IPS-NIHi11 (cell line): ENCODE measurements at places on chromosomes 4 and X.

DNA sequence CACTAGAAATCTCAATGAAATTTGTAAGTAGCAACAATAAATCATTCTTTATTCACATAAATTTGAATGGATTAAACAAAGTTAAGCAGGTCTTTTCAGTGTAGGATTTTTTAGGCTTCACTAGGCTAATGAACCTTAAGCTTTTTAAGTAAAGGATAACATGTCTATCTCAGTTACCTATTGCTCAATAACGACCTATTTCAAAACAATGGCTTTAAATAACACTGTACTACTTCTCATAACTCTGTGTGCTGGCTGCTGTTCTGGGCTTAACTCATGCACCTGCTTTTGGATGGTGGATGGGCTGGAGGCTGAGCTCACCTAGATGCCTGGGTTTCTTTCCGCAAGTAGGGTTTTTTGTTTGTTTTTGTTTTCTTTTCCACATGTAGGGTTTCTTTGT is 495.0 kb upstream of the SLIT2 start:
- no peak for DNase-seq

DNA sequence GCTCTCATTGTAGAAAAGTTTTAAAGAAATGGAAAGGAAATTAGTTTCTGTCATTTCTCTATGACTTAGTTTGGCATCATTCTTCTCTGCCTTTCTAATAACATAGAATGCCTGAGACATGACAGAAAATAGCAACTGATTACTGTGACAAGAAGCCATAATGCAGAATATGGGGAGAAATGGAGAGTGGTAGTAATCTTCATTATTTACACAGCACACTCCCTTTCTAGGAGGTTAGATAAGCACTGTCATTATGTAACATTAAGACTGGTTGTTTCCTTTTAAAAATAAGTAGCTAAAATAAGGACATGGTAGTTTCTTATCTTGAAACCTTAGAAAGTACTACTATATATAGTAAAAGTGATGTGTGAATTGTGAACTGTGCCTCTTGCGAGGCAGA is 1227.9 kb upstream of the PABPC4L start:
- no peak for DNase-seq

- no peak for DNase-seq
These were observed 1071.0 kb downstream of the ADGRL3 start for GRCh38 chr4:62271107-62271506.

- DNase-seq, result peak; percentile 31
These were observed 485 bp downstream of the AADAT start for GRCh38 chr4:170089274-170089667.

GRCh38 chr4:111020961-111021360 is 398.1 kb upstream of the PITX2 start:
- DNase-seq, result no peak

DNA sequence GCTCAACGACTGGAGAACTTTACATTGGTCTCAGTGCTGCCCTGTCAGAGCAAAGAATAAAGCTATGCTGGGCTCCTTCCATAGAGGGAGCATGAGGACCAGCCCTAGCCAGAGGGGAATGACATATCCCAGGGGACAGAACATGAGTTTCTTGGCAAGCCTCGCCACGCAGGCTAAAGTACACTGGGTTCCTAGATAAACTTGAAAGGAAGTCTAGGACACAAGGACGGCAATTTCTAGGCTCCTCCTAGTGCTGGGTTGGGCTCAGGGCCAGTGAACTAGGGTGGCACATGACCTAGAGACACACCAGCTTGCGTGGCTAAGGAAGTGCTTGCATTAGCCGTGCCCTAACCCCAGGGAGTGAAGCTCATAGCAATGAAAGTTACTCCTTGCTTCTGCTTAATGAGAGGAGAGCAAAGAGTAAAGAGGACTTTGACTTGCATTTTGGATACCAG is 141.0 kb downstream of the MAB21L2 start:
- no peak for DNase-seq

DNA sequence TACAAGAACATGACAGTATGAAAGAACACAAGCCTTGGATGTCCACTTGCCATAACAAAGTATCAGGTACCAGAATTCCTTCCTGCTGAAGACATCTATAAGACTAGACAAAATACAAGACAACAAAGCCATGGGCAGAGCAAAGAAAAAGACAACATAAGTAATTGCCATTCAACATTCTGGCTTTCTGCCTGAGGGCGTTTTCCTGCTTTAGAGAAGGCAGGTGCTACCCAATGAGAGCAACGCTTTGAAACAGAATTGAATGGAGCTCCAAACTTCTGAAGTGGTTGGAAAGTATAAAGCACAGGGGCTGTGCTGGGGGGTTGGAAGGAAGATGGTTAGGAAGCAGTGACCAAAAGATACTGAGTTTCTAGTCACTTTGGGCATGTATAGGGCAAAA is 30.1 kb downstream of the PDE5A start:
- DNase-seq, result no peak

DNA sequence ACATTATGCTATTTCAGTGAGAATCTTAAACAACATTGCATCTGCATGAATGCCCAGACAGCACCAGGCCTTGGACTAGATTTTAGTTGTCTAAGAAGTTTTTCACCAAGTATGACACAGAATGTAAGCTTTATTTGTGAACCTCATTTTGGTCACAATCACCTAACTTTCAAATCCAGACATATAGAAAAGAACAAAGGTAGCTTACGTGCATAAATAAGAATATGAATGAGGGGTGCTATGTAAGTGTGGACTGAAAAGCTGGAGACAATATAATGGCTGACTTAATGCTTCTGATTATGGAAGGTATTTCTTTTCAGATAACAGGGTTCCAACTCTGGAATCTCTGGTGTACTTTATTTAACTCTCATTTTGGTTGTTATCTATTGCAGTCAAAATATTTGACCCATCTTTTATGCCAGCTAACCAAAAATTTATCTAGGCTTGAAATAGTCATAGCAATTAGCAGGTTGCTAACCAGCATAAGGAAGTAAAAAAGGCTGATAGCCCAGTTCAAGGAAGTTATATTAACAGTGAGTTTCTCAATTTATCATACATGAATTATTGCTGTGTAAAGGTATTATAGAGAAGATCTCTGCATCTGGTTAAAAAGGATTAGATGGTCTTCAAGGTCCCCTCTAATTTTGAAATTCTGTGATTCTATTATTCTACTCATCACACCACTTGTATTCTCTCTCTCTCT is 36.5 kb downstream of the SLC7A11 start:
- DNase-seq, result no peak

GRCh38 chr4:143109376-143109775 is 75.3 kb upstream of the USP38 start:
- no peak for DNase-seq

DNA sequence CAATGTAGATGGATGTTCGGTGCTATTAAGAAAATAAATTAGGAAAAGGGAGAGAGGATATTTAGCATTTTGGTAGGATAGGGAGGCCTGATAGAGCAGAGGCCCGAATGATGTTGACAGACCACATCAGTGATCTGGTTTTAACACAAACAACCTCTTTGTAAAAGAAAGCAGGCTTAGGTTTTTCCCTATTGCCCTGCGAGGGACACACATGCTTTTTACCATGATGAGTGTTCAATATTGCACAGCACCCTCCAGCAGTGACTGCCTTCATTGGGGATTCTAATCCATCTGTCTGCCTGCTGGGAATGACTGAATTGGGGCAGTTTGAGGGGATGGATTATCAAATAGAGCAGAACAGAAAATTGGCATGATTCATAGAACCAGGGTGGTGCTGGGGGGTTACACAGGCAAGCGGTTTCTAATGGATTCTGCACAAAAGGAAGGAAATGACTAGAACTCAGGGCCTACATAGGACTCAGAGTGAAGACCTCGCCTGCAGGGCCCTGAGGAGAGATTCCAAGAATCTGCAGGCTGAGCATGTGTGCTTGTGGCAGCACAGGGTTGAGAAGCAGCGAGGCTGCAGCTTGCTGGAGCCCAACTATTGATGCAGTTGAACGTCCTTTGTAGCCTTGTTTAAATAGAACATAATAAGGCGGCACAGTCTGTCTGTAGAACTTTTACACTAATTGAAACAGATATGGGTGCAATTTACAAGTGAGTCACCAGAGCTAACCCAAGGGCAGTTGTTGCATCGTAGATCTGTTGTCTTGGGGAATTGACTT is 58.0 kb downstream of the RHOH start:
- DNase-seq, result no peak

DNA sequence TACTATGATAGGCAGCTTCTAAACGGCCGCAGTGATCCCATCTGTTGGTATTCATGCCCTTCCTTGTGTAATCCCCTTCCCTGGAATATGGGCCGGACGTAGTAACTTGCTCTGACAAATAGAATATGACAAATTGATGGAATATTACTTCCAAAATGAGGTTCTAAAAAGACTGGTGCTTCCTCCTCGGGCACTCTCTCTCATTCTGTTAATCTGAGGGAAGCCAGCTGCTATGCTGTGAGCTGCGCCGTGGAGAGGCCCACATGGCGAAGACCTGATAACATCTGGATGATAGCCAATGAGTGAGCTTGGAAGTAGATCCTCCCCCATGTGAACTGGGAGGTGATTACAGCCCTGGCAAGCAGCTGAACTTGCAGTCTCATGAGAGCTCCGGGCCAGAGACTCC is 27.2 kb upstream of the SLC25A4 start:
- DNase-seq, result peak; percentile 73

DNA sequence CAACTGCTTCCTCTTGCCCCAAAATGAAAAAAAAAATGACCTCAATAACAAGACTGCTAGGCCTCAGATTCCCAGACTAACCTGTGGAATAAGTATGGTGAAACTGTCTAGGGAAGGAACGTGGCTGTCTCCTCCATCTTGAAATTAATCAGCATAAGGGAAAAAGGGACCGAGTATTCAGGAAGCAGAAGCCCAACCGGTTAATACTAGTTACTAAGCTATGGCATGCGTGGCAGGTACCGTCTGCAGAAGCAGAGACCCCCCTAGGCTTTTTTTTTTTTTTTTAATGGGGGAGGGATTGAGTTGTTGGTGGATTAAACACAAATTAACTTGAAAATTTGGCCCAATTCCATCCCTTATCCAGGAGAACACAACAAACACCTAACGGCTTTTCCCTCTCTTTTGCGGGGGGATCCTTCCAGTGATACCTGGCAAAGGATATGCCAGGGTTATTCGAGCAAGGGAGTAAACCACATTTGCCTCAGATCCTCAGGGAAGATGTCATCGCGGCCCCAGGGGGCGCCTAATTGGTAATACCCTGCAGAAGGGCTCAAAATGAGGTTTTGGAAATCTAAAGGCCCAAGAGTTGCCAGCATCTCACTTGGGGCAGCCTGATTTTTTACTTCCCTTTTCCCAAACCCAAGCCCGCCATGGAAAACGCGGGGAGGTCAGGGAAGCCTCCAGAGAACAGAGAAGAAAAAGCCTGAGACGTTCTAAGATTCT is 893 bp downstream of the RLIM start:
- DNase-seq, result peak; percentile 6

DNA sequence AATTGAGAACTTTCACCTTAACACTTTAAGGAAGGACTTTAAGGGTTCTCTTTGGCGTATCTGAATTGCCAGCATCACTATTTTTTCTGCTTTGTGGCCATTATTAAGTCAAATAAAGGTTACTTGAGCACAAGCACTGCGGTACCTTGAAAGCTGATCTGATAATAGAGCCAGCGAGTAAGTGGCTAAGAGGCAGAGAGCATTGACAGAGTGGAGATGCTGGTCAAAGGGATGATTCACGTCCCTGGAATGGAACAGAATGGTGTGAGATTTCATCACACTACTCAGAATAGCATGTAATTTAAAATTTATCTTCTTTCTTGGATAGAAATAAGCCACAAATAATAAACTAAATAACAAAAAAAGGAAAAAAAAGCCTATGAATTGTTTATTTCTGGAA is 57.1 kb upstream of the NPFFR2 start:
- DNase-seq, result no peak

DNA sequence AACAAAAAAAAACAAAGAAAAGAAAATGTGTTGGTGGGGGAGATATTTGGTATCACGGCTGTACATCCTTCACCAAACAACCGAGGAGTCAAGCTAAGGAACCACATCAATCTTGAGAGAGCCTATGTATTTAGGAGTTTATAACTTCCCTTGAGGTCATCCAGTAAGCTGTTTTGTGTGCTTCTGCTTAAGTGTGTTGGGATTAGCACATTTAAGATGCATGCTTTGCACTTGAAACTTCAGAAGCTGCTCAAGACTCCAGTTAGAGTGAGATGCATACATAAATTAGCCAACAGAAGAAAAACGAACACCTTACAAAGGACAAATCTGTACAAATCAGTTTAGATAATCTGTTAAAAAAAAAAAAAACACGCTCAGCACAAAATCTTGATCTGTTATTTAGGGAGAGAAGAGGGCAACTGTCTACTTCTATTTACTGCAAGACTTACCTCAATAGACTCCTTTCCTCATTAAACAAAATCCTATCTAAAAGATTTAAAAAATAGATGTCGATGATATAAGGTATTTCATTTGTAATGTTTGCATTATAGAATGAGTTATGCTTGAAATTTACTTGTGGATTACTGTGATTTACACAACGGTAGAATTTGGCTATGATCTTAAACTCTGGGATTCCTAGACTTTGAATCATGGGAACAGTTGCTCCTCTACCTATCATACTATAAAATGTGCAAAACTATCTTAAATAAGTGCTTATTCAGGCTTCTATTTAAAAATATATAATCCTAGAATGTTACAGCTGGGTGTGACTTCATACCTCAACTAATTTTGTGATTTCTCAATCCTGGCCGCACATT is 53.8 kb upstream of the NAP1L5 start:
- no peak for DNase-seq

DNA sequence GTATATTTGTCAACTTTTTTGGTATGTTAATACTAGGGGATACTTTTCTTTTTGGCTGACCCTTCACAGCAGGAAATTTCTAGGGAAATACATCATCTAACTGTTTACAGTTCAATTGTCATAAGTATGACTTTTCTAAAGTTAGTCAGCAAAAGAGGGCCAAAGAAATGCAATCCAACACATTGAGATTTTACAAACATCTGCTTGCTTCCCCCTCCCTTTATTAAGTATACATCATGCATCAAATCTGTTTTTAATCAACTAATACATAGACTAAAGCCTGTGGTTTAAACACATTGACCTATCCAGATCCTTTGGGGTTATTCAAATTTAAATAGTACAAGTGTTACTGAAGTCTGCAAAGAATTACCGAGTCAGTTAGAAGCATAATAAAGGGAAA is 93.9 kb downstream of the MID1 start:
- DNase-seq, result no peak

DNA sequence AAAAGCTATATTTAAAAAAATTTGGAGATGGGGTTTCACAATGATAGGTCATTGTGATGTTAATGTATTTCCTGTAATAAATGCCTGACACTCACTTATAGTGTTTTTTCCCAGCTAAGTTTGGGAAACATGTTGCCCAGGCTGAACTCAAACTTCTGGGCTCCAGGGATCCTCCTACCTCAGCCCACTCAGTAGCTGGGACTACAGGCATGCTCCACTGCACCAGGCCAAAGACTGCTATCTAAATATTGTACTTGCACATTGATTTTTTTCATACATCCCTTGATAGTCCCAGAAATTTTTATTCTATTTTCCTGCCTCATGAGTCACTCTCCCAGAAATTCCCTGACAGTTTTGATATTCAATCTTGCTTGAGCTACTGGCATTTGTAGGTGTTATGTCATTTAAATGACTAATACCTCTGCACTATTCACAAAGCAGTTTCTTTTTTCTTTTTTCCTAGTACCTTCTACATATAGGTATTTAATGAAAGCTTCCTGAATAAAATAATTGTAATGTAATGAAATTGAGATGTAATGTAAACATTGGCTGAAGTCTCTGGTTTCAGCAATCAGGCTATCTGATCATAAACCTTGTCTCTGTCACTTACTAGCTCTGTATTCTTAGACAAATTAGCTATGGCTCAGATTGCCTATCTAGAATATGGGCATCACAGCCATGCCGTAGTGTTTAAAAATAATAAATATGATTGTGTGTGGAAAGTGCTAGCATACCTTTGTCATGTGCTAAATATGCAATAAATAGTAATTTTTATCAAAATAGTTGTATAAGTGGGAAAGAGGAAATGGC is 1973.0 kb upstream of the AGA start:
- no peak for DNase-seq
